H7 (cell line): ENCODE measurements at places on chromosomes 7 and 10. TPM values are rescaled to one million over a fixed set of nuclear protein-coding genes. Genes with fewer than 3 reads are reported as not detected.

GRCh38 chr10:72059843-72060822, 28.2 kb downstream of the SPOCK2 start:
- peak; percentile 54 for DNase-seq

IFIT1B gene
- not detected in 2 replicates for total RNA-seq

DNA sequence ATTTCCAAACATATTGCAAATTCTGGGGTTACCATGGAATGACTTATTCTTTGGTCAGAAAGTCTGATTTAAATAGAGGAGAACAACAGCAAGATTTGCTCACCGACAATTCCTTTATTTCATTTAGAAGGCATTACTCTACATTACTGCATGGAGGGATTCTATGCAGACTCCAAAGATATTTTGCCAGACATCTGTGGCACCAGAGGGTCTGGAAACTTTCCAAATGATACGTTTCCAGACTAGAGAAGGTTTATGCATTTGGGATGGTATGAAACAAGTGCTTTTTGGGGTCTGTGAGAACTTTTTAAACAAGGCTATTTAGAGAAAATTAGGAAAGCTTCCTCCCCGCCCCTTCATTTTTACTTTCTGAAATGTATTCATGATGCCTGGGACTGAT, 125.3 kb downstream of the SAMD9 start:
- no peak for DNase-seq

FAM180A gene
- not detected in 2 replicates for total RNA-seq

DNA sequence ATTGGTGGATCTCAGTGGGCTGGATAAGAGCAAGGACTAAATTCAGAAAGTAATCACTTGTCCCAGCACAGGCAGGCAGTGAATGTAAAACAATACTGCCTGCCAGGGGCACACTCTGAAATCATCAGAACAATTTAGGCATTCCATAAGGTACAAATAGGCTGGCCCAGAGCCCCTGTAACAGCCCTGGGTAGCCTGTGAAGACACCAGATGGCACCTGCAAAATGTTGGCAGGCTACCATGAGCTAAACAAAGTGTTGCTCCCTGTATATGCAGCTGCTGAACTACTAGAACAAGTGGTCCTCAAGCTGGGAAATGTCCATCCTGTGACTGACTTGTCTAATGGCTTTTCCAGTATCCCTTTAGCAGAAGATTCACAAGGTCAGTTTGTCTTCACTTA, 3.0 kb upstream of the PRSS37 start:
- no peak for DNase-seq

FBXL13 gene
- total RNA-seq = 0.97 and 1.3 TPM in 2 replicates

- no peak for DNase-seq
Measured at GRCh38 chr10:112716076-112716475, 234.0 kb upstream of the TCF7L2 start.
